Osteoblast (primary cell): ENCODE measurements at places on chromosomes 2 and 18.

GRCh38 chr2:196260546-196260945, 89.2 kb upstream of the STK17B start:
- peaks cover 36% of the 10 kb centered on the region for H3K4me1 ChIP-seq
- DNase-seq: no peak
- H3K27me3 ChIP-seq: no peaks in the 10 kb centered on the region
- peak overlapping the region; percentile 93 for H3K27ac ChIP-seq
- H3K4me3 ChIP-seq: no peak overlapping the region

DNA sequence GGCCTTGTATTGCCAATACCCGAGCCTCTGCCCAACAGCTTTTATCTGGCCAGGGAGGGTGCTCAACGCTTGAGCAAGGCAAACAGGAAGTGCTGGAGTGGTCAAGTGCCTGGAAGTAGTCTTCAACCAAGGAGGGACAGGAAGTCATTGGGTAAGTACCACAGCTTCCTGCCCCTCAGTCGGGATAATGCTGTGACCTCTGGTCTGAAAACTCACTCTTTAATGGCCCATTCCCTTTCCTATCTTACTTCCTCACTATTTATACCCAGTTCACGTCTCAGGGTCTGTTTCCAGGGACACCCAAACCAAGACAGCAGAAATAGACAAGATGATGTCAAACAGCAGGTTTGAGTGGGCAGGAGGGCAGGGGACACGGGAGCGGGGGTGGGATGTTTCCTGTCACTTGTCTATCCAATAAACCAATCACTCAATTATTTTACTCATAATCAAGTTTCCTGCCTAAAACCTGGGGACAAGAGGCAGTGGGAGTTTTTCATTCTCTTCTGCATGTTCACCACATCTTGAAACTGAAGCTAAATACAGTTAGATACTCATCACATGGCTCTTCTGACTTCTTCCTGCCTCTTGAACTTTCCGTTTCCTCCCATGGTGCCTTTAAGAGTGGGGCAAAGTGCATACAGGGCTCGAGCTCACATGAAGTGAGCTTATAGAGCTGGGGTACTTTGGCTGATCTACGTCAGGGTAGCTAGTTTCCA, 68.9 kb upstream of the CAB39 start:
- no peak overlapping the region for H3K27ac ChIP-seq
- H3K4me1 ChIP-seq: no peaks in the 10 kb centered on the region
- peak; percentile 4 for DNase-seq
- no peaks in the 10 kb centered on the region for H3K36me3 ChIP-seq
- no peak overlapping the region for H3K4me3 ChIP-seq
- no peaks in the 10 kb centered on the region for H3K27me3 ChIP-seq

DNA sequence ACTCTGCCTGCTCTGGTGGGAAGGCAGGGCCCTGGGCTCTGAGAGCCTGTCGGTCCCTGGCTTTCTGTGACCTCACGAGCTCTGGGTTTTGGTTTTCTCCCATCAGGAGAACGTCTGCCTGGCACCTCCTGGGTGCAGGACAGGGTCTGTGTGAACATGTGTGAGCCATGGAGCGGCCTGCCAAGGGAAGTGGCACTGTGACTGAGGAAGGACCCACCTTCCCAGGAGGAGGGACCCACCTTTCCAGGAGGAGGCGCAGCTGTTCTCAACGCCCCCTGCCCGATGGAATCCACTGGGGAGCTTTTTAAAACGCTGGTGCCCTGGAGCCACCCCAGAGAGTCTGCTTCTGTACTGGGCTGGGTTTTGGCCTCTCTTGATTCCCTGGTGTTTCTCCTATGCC, 168.7 kb downstream of the GLI2 start:
- peak; percentile 63 for DNase-seq
- H3K27ac ChIP-seq: no peak overlapping the region
- H3K27me3 ChIP-seq: no peaks in the 10 kb centered on the region
- peaks cover 4% of the 10 kb centered on the region for H3K36me3 ChIP-seq

GRCh38 chr2:45728458-45728942, 77.0 kb downstream of the PRKCE start:
- no peak for DNase-seq
- H3K4me3 ChIP-seq: no peak overlapping the region
- no peaks in the 10 kb centered on the region for H3K4me1 ChIP-seq

DNA sequence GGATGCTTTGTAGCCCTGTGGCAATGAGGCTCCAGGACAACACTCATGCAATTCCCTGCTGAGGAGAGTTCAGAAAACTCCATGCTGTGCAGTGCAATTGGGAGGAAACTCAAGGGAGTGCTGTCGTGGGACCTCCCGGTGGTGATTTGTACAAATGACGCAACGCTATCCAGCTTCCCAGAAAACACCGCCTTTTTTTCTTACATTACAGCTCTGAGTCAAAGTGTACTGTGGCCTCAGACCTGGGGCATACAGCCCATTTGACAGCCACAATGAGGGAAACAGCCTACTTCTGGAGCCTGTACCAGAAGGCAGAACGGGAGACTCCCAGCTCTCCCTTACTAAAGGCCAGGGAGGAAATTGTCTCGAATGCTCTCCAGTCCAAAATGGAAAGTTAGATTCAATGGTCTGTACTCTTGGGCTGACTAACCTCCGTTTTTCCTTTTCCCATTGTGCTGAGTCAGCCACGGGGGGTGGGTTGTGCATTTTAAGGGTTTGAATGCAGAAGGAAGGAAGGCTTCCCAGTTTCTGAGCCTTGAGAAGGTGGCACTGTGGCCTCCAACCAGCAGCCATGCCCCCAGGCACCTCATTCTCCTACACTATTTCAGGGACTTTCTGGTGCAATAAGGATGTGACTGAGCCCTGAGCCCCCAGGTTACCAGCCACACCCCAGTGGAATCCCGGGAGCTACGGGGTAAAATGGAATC, 16.4 kb upstream of the CYP1B1 start:
- H3K4me1 ChIP-seq: peaks cover 41% of the 10 kb centered on the region
- peak overlapping the region; percentile 21 for H3K4me3 ChIP-seq
- H3K27me3 ChIP-seq: peaks cover 3% of the 10 kb centered on the region
- peak; percentile 96 for DNase-seq
- peak overlapping the region; percentile 93 for H3K27ac ChIP-seq

- H3K27ac ChIP-seq: no peak overlapping the region
- H3K36me3 ChIP-seq: no peaks in the 10 kb centered on the region
- H3K4me1 ChIP-seq: peaks cover 11% of the 10 kb centered on the region
- DNase-seq: no peak
- H3K4me3 ChIP-seq: no peak overlapping the region
Measured at GRCh38 chr2:85669549-85669948, 1.6 kb upstream of the SFTPB start.
